ENCODE measurements at places on chromosomes 16 and 17. TPM values are rescaled to one million over a fixed set of nuclear protein-coding genes. Genes with fewer than 3 reads are reported as not detected.

DNA sequence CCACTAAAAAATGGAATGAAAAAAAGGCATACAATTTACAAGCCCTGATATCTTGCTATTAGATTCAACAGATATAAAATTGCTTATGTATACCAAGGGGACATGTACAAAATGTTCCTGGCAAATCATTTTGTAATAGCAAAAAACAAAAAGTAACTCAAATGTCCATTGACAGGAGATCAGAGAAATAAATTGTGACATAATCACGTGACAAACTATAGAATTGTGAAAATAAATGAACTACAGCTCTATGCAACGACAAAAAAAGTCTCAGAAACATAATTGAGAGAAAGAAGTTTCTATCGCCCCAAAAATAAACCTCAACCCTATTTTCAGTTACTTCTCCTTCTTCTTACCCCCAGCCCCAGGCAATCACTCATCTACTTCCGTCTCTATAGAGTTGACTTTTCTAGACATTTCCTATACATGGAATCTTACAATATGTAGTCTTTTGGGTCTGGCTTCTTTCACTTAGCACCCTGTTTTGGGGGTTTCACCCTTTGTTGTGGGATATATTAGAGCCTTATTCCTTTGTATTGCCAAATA, 12.1 kb upstream of the ACE start:
- no peak for DNase-seq

DNA sequence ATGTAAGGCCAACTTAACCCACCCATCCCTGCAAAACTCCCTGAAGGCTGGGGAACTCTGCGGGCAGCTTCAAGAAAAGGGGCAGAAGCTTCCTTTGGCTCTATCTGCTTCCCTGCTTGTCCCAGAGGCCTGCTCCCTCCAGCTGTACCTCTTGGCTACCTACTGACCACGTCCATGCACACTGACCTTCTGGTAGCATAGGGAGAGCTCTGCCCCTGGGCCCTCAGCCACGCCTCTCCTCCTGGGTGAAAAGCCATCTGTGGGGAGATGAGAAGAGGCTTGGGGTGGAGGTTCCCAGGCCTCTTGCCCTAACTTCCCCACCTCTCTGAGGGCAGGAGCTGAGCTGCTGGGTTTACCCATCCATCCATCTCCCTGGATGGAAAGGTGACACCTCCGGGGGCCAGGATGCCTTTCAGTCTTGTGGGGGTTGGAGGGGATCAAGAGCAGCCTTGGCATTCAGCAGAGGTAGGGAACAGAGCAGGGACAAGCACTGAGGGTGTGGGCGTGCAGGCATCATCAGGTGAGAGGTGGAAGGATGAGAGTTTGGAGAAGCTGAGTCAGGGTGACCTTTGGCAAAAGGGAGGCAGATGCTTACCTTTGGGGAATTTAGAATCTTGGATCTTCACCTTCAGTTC, 23.4 kb upstream of the MFSD6L start:
- DNase-seq, result no peak

DNA sequence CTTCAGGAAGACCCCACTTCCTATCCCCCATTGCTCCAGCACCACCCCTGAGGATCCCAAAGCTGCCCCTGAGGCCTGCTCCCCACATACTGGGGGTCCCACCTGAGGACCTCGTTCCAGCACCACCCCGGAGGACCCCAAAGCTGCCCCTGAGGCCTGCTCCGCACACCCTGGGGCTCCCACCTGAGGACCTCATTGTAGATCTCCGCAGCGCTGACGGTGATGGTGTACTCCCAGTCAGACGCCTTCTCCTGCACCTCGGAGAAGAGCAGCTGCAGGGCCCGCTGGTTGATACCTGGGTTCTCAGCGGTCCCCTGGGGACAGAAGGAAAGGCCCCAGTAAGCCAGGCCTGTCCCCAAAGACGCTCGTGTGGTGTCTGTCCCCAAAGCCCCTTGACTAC, 26.4 kb downstream of the KATNB1 start:
- no peak for DNase-seq

DNA sequence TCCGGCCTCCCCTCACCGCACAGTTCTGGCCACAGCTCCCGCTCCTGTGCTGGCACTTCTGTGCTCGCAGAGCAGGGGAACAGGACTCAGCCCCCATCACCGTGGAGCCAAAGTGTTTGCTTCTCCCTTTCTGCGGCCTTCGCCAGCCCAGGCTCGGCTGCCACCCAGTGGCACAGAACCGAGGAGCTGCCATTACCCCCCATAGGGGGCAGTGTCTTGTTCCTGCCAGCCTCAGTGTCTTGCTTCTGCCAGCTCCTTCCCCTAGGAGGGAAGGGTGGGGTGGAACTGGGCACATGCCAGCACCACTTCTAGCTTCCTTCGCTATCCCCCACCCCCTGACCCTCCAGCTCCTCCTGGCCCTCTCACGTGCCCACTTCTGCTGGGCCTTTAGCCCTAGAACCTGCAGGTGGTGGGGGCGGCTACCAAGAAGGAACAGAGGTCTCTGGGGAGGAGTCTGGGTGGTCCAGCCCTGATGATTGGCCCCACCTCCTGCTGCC, 645 bp upstream of the ELMO3 start:
- no peak for DNase-seq

GRCh38 chr16:71315269-71315668, 26.1 kb upstream of the CMTR2 start:
- no peak for DNase-seq

- no peak for DNase-seq
These were observed 68.7 kb downstream of the ARSG start for GRCh38 chr17:68359791-68360535.

KCNG4 gene
- not detected for total RNA-seq

BPTF gene
- total RNA-seq, result 123 TPM

NKD1 gene
- total RNA-seq, result 28.3 TPM

CDC27 gene
- total RNA-seq, result 74.5 TPM
